Activated T-helper 1 cell treated with Interleukin-2 at 50 U/mL for 16 hours (primary cell): ENCODE measurements at places on chromosomes 1 and 21.

DNA sequence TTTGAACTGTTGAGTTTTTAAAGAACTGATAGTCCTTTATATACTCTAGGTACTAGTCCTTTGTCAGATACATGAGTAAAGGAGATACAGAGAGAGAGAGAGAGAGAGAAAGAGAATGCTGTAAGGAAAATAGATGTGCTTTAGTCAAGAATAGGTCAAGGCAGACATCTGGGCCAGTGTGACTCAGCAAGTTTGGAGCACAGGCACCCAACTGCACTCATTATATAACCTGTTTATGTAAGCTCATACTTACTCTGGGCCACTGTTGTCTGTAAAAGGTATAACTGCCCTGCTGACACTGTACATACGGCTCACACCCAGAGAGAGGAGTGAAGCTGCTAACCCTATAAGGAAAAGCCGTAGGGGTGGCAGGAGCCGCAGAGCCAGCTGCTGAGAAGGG, 32.2 kb upstream of the AKT3 start:
- no peak for DNase-seq

DNA sequence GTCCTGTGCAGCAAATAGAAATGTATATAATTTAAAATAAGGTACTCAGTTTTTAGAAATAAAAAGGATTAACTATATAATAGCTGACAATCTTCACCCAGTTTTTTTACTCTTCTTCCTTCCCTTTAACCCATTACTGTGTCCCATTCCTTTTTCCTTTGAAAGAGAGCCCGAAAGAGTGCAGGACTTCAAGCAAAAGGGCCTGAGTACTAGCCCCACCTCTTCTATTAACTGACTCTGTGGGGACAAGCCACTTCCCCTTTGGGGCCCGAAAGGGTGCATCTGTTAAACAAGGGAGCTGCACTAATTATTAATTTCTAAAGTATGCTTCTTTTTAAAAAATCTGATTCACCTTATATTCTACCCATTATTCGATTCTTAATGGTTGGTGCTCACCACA, 3.3 kb downstream of the USP24 start:
- DNase-seq: no peak

- no peak for DNase-seq
Observed at GRCh38 chr1:26471498-26472319, 531 bp upstream of the HMGN2 start.

GRCh38 chr1:227902641-227902990, 45.1 kb downstream of the WNT9A start:
- no peak for DNase-seq

DNA sequence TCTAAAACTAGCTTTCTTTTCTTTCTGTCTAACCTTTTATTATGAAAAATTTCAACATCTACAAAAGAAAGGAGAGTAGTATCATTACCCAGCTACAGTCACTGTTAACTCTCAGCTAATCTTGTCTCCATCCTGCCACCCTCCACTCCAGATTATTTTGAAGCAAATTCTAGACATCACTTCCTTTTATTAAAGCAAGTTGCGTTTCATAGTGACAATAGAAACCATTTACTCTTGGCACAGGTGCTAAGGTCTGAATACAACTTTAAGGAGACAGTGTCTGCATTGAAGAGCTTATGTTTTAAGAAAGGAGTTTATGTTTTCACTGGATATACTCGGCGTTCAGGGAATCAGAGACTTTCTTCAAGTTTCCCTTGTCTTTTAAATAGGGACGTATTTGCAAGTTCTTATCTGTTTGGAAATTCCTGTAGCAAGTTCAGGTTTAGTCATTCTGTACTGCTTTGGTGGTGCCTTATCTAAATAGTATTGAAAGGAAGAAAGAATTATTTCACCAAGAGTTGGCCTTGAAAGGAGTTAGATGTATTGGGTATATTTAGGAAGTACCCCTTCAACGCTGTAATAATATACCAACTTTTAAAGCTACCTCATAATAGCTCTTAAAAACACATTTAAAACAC, 42.7 kb downstream of the ITSN1 start:
- no peak for DNase-seq

- DNase-seq: no peak
Observed at GRCh38 chr1:232393010-232393409, 236.9 kb downstream of the SIPA1L2 start.

- no peak for DNase-seq
Observed at GRCh38 chr1:200211157-200211556, 183.6 kb downstream of the NR5A2 start.

DNA sequence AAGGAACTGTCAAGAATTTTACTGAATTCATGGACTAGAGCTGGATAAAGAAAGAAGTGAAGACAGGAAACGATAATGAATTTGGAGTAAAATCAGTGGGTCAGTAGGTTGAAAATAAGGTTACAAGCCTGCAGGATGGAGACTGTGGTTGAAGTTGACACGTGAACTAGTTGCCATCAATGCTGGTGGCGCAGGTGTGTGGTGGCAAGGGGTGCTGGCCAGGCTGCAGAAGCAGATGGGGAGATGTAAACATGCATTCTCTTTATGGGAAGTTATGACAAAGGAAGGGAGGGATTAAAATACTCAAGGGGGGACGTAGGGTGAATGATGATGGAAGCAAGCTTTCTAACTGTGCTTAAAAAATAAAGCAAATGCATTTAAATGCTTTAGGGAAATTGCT, 263.1 kb downstream of the KCNJ6 start:
- DNase-seq: no peak

DNA sequence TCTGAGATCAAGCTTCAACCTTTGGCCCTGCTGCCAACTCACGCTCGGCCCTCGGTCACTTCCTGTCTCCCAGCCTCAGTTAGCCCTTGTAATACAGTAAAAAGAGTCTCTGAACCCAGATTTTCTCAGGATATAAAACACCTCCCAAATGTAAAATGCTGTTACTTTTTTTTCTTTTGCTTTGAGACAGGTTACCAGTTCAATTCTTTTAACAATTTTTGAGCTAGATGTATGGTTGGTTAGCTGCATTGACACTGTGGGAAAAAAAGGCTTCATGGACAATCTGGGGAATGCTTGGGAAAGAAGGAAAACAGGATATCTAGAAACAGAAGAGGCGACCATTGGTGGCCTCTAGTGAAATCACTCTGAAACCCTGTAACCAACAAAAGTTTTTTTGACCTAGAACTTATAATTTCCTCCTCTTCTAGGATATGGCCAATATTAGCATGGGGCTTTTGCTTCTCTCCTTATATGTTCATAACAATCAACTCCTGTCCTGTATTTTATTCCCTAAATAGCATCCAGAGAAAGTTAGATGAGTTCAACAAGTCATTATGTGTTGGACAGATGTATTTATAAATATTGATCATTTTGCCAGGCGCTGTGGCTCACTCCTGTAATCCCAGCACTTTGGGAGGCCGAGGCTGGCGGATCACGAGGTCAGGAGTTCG, 1.3 kb downstream of the CMPK1 start:
- DNase-seq: no peak

DNA sequence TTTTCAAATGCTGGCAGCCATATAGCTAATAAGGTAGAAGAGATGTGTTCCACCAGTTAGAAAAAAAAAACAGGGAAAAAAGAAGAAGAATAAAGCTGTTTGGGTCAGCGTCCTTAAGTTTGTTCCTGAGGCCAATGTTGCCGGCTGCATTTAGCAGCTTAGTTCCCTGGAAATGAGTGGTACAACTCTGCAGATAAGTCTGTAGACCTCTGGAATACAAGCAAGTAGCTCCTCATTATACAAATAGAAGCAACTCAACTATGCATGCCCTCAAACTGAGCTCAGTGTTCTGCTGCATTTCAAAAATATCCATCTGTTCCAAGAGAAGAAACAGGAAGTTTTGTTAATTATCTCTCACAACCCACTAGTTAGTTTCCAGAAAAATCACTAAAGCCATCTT, 181.2 kb upstream of the PKN2 start:
- DNase-seq: no peak

DNA sequence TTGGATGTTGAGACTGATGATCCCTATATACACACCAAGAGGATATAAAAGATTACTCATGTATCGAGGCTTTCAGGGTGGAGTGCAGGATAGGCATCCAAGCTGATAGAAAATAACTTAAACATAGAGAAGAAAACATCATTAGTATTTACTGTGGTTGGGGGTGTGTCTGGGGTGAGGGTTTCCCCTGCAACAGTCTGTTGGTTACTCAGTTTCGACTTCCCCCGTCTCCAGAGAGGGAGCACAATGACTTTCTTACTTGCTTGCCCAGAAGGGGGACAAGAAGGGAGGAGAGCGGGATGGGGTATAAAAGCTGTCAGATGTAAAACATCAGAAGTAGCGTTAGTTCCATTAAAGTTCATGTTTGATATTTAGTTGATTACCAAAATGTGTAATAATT, 717.4 kb upstream of the ZP4 start:
- no peak for DNase-seq

- no peak for DNase-seq
Observed at GRCh38 chr1:80994038-80994437, 806.7 kb upstream of the ADGRL2 start.

- DNase-seq: no peak
Observed at GRCh38 chr1:112231331-112231730, 164.7 kb upstream of the CTTNBP2NL start.

GRCh38 chr1:206518206-206518605, 10.9 kb downstream of the RASSF5 start:
- no peak for DNase-seq

DNA sequence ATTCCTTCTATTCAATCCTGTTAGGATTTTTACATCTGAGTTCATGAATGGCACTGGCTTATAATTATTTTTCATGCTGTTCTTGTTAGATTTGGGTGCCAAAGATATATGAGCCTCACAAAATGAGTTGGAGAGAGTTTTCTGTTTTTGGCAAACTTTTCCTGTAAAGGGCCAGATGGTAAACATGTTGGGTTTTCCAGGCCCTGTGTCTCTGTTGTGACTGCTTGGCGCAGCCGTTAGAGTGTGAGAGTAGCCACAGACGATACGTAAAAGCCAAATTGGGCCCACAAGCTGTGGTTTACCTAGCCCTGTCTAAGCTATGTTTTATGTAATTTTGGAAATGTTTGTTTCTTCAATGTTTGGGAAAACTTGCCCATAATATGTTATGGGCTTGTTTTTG, 15.6 kb upstream of the CA6 start:
- no peak for DNase-seq

- DNase-seq: no peak
Observed at GRCh38 chr1:40794048-40794447, 10.5 kb downstream of the KCNQ4 start.

- DNase-seq: no peak
Observed at GRCh38 chr1:42035205-42035829, 116.6 kb upstream of the HIVEP3 start.

DNA sequence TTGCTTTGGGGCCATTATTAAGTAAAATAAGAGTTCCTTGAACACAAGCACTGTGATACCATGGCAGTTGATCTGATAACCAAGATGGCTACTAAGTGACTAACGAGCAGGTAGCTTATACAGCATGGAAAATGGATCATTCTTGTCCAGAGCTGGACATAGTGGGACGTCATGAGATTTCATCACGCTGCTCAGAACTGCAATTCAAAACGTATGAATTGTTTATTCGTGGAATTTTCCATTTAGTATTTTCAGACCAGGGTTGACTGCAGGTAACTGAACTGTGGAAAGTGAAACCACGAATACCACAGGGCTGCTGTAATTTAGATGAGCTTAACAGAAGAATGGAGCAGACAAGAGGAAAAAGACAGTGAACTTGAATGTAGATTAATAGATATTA, 38.9 kb downstream of the CCDC18 start:
- DNase-seq: no peak

DNA sequence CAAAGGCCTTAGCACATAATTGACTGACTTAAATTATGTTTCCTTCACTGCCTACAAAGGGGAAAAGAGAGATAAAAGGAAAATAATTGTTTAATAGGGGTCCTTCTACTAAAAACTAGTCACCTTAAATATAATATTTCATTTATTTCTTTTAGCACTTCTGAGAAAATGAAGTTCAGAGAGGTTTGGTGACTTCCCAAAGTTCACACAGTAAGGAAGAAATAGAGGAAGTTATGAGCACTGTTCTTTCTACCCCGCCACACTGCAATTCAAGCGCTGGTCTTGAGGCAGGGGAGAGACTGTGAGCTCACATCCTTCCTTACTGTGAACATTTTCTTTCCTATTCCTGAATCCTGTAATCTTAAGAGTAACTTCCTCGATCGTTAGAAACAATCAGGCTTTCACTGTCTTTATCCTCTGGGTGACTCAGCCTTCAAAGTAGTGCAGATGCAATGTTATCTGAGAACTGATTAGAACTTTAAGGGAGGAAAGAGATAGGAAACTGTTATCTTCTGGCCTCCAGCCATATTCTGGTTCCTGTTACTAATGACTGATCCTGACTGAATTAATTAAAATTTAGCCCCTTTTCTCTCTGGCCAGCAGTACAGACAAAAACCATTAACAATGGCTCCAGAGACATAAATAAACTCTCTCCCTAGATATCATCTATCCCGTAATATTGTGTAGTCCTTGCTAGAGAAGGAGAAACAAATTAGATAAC, 6.8 kb downstream of the RGS5 start:
- no peak for DNase-seq

- no peak for DNase-seq
Observed at GRCh38 chr1:231862611-231863010, 236.0 kb downstream of the DISC1 start.

DNA sequence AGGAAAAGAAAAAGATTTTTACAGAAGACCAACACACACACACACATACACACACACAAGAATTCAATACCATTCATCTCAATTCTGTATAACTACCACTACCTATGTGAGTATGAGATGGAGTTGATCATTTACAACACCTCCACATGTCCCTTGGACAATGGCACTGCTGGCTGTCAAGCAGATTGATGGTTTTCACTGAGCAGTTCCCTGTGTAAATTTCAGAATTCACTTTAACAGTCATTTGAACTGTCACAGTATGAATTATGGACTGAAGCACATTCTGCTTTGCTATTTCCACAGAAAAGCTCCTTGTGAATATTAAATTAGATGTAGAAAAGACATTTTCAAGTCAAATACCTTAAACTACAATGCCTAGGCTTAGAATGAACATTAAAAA, 14.3 kb downstream of the KCNT2 start:
- no peak for DNase-seq

DNA sequence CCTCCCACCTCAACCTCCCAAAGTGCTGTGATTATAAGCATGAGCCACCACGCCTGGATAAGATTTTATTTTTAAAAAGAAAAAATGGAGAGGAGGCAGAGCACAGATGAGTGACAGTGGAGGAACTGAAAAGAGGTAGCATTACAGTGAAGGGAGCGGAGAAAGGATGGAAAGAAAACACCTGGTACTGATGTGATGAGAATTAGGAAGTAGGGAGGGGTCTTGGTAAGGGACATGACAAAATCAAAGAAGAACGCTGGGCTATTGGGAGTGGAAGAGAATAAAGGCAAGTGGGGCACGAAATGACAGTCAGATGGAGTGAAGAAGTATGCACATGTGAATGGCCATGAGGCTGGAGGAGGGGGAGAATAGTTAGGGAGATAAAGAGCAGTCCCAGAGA, 2.3 kb downstream of the FCRLA start:
- DNase-seq: no peak
